ENCODE measurements at places on chromosomes 16 and 17. TPM values are rescaled to one million over a fixed set of nuclear protein-coding genes. Genes with fewer than 3 reads are reported as not detected.

The MT4 gene
- total RNA-seq = not detected

The KRT25 gene
- total RNA-seq = not detected

The ACTG1 gene
- total RNA-seq = 1,202 TPM

The GH1 gene
- total RNA-seq = not detected

The SMARCE1 gene
- 77.5 TPM for total RNA-seq

Measured in T-helper 17 cell (primary cell).